Stimulated activated CD4-positive, alpha-beta T cell treated with anti-CD3 and anti-CD28 coated beads, Interleukin-1b, Interleukin-23, amount 100 ng/mL, for 1 hour (primary cell): ENCODE measurements at places on chromosomes 7 and 10.

DNA sequence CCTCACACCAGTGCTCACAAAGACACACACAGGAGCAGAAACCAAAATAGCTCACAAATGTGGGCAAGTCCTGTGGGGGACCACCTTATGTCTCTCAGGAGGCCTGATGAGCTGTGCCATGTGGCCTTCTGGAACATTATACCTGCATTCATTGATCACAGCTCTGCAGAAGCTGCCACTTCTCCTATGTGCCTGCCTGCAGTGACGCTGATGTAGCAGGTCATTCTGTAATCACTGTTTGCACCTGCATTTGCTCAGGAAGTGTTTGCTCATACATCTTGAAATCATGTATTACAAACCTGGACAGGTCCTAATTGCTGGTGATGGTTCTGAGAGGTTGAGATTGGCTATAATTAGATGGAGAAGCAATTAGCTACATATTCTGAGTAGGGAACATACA, 310.2 kb downstream of the AUTS2 start:
- DNase-seq: no peak

DNA sequence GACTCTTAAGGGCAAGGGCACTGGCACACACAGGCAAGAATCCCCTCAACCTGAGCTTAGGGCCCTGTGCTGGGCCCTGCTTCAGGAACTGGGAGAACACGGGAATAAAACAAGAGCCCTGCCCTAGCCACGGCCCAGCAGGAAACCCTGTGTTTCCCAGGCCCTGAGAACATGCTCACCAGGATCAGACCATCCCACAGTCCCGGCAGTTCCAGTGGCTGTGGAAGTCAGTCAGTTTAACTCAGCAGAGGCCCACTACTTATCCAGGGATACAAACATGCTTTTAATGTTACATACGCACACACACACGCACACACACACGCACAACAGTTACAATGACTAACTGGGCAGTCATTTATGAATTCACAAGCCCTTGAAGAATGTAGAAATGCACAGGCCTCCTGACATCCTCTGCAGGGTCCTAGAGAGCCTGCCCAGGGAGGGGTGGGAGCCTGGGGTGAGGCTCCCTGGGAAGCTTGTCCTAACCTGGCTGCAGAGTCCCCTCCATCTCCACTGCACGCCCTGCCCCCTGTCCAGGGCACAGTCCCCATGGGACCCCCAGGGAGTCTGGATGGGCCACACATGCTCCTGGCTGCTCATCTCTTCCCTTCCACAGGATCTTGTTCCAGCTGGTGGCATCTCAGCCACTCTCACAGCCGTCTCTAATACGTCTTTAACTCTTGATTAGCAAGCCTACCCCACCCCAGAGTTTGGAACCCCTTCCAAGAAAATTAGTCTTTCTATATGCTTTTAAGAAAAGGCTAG, 97.6 kb downstream of the TCERG1L start:
- DNase-seq: no peak

GRCh38 chr7:47513741-47514241, 68.1 kb downstream of the TNS3 start:
- no peak for DNase-seq

GRCh38 chr7:81839708-81840369, 70.0 kb upstream of the HGF start:
- no peak for DNase-seq

DNA sequence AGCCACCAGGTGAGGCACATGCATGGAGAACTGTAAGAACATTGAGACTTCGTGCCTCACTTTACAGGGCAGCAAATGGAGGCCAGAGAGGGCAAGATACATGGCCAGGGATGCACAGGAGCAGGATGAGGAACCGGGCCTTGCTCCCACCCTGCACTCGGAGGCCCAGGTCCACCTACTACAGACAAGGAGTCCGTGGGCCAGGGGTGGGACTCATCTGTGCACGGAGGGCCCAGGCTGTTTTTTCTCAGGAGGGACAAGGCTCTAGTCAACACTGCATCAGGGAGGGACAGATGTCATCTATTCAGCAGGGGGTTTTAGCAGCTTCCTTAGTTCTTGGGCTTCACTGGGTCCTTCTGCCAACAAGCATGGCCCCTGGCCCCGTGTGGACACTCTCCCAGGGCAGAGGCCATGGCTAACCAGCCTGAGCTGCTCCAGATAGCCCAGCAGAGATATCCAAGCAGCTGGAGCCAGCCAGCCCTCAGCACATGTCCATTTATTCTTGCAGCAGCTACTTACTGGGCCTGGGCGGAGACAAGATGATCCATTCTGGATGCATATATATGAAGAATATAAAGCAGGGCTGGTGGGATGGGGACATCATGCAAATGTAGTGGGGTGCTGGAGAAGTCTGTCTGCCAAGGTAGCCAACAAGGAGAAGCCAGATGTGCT, 134.5 kb upstream of the RET start:
- DNase-seq: no peak

GRCh38 chr7:100947792-100948191, 1.5 kb upstream of the MUC3A start:
- no peak for DNase-seq
